Psoas muscle (tissue), 8 donors: ENCODE measurements at places on chromosomes 4 and X. TPM values are rescaled to one million over a fixed set of nuclear protein-coding genes. Genes with fewer than 3 reads are reported as not detected.

Gene AFF2
- not detected for total RNA-seq

Gene IQCM
- total RNA-seq, result not detected

Gene HTN1
- not detected for total RNA-seq

Gene GNRHR
- not detected for total RNA-seq

Gene OTC
- total RNA-seq, result 0.14 TPM

Gene COPS4
- total RNA-seq, result 51.2 TPM

Gene ADH4
- not detected for total RNA-seq

Gene USP26
- total RNA-seq, result not detected

Gene EPHA5
- not detected for total RNA-seq

DNA sequence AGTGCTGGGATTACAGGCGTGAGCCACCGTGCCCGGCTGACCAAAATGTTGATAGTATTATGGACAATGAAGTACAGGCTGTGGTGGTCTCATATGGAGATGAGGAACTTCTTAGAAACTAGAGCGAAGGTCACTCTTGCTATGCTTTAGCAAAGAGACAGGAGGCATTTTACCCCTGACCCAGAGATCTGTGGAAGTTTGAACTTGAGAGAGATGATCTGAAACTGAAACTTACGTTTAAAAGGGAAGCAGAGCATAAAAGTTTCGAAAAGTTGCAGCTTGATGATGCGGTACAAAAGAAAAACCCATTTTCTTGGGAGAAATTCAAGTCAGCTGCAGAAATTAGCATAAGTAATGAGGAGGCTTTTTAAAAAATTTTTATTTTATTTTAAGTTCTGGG is 8.5 kb upstream of the CTAG2 start:
- no peak for DNase-seq

DNA sequence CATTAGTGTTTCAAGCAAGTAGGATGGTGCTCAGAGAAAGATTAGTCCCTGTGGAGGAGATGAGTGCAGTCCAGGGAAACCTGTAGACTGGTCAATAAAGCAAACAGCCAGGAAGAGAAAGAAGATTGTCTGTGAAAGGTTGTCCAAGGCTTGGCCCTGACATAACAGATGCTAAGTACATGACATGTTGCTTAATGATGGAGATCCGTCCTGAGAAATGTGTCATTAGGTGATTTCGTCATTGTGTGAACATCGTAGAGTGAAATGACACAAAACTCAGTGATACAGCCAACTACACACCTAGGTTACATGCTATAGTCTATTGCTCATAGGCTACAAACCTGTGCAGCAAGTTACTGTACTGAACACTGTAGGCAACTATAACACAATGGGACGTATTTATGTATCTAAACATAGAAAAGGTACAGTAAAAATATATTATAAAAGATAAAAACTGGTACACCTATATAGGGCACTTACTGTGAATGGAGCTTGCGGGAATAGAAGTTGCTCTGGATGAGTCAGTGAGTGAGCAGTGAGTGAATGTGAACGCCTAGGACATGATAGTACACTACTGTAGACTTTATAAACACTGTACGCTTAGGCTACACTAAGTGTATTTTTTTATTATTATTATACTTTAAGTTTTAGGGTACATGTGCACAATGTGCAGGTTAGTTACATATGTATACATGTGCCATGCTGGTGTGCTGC is 9.0 kb upstream of the PRSS48 start:
- DNase-seq, result no peak

DNA sequence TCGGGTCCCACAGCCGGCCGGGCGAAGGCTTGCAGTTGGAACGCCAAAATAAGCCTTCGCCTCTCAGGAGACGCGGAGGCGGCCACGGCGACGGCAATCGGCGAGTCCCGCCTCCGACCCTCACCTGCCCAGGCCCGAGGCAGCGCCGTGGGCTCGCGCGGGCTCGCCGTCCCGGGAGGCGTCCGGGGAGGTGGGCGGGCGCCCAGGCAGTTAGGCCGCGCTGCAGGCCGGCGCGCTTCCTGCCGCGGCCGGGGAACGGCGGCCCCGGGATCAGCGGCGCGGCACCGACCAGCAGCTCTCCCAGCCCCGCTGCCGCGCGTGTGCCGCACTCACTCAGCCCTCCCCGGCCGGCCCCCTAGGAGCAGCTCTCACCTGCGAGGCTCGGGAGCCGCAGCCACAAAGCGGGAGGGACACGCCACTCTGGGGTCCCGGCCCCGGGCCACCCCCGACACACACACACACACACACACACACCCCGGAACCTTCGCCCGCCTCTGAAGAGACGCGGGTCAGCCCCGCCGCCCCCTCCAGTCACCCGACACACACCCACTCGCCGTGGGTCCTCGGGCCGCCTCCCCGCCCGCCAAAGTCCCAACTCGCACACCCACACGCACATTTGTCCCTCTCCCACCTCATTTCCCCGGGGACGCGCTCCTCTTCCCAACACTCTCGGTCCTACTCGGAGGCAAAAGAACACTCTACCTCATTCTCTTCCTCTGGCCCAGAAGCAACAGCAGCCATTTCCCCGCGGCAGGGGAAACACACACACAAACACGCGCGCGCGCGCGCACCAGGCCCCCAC is at the start of gene CNOT6L:
CNOT6L (minus strand) TSS at position 767 of the 802 bp plus-strand sequence; CDS start at position 707, 60 bp downstream.
- peak; percentile 76 for DNase-seq

GRCh38 chrX:47687263-47687662 is 28.3 kb upstream of the UXT start:
- no peak for DNase-seq

- DNase-seq, result no peak
Observed at GRCh38 chr4:146371812-146372211, 149.9 kb downstream of the SLC10A7 start.

DNA sequence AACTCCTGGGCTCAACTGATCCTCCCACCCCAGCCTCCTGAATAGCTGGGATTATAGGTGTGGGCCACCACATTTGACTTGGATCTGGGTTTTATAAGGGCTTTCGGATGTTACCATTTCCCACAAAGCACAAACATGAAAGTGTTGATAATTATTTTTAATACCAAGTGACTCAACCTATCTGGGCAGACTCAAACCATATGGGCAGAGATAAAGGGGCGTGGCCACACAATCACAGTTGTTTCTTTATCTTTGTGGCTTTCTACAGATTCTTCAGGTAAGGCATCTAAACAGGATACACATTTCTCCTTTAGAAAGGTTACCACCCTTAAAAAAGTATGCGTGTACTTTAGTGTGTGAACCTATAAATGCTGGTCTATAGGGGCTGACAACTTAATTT is 122.5 kb downstream of the ZNF827 start:
- no peak for DNase-seq

- DNase-seq, result no peak
Observed at GRCh38 chrX:20215565-20215964, 51.1 kb downstream of the RPS6KA3 start.

DNA sequence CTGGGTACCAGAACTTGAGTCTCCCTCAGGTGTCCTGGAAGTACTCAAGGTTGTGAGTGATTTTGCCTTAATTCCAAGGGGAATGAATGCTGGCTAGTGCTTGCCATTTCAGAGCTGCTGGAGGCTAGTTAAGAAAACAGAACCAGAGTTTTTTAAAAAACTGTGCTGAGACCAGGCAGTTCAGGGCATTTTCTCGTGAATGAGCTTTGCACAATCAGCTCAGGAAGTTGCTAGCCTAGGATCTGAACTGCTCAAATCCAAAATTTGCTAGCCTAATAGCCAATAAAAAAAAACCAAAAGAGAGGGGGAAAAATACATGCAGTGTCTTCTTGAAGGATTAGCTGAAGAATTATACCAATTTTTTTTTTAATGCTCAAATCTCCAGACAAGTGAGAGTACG is 292.7 kb downstream of the FBXW7 start:
- DNase-seq, result no peak

- DNase-seq, result no peak
Observed at GRCh38 chrX:115023139-115023538, 5.7 kb upstream of the IL13RA2 start.

DNA sequence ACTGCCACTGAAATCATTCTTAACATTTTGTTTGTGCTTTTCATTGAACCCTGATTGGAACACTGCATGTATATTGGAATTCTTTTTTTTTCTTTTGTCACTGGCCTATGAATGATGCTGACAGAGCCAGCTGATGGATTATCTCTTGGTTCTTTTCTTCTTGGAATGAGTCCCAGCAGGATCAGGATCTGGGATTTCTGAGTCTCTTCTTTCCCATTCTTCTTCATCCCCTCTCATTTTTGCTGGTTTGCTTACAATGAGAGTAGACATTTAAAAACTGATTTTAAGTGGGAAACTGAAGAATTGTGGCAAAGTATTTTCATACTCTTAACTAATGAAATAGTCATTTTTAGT is 9.0 kb downstream of the DCUN1D4 start:
- DNase-seq, result no peak

- no peak for DNase-seq
Observed at GRCh38 chr4:26217481-26217880, 103.3 kb upstream of the RBPJ start.

DNA sequence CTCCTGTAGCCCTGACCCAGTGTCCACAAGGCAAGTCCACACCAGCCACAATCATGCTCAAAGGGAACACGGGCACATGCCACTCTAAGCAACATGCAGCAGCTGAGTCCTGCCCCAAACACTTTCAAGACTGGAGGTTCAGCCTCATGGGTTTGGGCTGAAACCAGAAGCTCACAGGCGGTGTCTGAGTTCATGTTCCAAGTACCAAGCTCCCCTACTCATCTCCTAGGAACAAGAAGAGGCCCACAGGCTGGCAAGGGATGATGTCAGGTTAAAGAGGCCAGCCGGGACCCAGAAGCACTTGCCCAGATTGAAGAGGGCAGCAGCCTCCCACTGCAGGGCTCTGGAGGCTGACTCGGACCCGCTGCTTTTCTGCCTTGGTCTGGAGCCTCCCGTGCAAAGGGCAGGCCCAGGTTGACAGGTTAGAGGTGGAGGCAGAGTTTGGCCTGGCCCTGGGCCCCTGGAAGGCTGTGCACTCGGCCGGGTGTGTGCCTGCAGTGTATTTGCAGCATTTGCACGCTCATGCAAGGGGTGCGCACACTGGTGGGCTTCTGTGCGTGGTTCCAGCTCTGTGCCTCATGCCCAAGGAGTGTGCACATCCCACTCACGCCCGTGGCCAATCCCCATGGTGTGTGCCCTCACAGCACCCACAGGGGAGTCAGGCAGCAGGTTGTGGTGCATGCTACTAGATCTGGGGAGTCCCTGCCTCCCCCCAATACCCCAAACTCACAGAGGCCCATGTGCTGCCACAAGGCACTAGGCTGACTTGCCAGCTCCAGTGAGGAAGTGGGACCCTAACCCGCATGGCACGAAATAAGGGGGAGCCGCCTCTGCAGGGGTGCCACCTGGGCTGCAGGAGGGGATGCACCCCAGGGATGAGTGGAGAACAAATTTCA is 2.4 kb downstream of the HMX1 start:
- no peak for DNase-seq
